ENCODE measurements at places on chromosomes 2 and 18.

- no peak for DNase-seq
Observed at GRCh38 chr2:51472300-51472699, 440.4 kb upstream of the NRXN1 start.

- DNase-seq = no peak
Observed at GRCh38 chr2:106858810-106859209, 27.2 kb downstream of the ST6GAL2 start.

- no peak for DNase-seq
Observed at GRCh38 chr2:216557413-216557812, 58.8 kb downstream of the RPL37A start.

DNA sequence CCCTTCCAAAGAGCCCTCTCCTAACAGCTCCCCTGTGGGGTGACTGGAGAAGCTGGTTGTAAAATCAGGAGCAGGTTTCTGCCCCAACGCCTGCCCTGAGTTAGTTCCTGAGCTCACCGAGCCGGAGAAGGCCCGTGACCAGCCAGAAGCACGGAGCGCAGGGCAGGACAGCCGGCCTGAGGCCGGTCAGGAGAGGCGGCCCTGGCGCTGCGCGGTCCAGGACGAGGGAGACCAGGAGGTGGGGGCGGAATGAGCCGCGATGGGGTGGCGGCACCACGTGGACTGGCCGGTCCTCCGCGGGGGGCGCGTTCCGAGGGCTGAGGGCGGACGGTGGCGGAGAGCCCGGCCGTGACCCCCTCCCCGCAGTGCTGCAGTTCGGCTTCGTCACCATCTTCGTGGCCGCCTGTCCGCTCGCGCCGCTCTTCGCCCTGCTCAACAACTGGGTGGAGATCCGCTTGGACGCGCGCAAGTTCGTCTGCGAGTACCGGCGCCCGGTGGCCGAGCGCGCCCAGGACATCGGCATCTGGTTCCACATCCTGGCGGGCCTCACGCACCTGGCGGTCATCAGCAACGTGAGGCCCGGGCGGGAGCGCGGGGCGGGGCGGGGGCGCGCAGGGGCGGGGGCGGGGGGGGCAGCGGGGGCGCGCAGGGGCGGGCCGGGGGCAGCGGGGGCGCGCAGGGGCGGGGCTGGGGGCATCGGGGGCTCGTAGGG lies 29.0 kb downstream of the ANO7 start:
- peak; percentile 95 for DNase-seq

DNA sequence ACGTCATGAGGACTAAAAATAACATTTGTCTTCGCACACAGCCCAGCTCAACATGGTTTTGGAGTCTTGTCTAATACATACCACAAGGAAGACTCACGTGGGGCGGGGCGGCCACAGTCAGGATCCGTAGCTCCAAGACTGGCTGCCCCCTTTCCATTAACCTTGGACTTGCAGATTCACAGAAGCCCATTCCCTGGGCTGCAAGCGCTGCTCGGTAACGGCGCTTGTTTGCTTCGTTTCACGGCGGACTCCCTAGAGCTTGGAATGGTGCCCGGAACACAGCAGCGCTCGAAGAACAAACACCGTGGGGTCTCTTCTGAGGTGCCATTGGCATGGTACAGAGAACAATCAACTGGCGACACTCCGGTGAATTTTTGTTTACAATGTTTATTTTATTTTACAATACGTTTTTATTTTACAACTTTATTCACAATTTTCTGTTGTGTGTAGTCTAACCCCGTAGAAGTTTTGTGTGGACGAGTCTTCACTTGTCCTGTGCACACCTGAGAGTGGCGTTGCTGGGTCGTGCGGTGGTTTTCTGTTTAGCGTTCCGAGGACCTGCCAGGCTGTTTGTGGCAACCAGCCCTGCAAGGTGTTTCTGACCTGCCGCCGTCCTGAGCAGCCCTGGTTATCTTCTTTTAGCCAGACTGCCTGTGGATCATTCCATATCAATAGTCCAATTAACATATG lies 126.5 kb downstream of the GALR1 start:
- DNase-seq = no peak

DNA sequence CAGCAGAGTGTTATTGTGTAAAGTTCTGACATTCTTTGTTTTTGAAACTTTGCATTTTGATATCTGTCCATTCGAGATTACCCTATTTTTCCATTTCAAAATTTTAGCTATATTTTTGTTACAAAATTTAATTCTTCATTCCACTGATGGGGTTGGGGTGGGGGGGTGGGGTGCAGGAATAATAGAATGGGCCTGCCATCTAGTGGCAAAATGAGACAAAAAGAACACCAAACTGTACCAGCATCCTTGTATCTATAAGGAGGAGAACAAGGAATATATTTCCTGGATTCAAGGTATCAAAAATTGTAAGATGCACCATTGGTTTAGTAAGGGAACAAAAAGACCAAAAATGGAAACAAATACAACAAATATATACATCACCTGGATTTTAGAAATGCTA lies 27.9 kb upstream of the TTR start:
- peak; percentile 21 for DNase-seq

- DNase-seq = no peak
Observed at GRCh38 chr18:79775441-79776221, 22.1 kb upstream of the KCNG2 start.

DNA sequence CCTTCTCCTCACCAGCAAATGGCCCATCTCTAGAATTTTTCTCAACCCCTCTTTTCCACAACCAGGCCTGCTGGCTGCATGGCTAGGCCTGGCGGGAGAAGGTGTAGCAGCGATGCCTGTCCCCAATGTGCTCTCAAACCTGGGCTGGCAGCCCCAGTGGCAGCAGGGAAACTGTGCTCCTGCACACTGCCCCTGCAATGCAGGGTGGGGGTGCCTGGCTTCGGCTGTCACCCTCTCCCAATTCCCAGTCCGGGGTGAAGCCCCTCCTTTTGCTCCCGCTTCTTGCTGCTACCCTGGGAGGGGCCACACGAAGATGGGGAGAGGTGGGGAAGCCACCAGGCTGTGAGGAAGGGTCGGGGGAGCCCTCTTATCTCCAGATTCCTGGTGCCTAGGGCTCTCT lies 36.1 kb upstream of the OTOF start:
- no peak for DNase-seq

DNA sequence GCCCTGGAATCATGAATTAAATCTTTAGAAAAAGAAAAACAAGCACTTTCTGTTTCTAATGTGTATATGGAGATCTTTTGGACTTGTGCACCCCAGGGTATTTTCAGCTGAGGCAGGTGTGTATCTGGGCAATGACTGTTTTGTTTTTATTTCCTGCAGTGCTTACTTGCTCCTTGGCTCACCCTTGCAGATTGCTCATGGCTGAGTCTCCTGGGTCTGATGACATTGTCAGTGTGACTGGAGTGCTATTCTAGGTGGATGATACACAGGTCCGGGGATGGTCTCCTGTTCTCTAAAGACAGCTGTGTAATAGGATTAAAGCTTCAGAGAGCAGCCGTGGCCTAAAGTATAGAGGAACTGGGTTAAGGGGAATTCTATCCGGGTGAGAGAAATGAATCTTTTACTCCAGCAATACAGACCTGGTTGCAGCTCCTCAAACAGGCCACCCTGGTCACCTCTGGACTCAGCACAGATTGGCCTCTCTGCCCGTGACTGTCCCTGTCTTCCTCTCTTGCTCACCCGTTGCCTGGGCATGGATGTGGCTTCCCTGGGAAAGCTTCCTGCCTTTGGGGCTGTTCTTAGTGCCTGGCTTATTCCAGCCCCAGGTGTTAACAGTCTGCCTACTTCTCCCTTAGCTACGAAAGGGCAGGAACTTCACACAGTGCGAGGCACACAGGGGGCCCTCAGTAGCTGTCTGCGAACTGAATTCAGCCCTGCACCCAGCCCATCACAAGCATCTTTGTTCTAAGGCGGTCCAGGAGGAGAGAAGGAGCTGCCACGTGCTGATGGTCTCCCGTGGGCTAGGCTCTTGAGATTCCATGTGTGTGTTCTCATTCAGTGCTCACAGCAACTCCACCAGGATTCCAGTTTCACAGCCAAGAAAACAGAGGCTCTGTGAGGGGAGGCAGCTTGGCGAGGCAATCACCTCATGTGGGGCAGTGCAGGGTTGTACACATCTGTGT lies 84.3 kb downstream of the ACOXL start:
- DNase-seq = no peak

GRCh38 chr18:57930476-57930875 lies 113.5 kb upstream of the NEDD4L start:
- no peak for DNase-seq

GRCh38 chr2:111019381-111019780 lies 101.3 kb upstream of the BCL2L11 start:
- no peak for DNase-seq

GRCh38 chr2:234620018-234620417 lies 123.1 kb upstream of the ARL4C start:
- no peak for DNase-seq

GRCh38 chr2:184304006-184304405 lies 294.3 kb upstream of the ZNF804A start:
- no peak for DNase-seq

DNA sequence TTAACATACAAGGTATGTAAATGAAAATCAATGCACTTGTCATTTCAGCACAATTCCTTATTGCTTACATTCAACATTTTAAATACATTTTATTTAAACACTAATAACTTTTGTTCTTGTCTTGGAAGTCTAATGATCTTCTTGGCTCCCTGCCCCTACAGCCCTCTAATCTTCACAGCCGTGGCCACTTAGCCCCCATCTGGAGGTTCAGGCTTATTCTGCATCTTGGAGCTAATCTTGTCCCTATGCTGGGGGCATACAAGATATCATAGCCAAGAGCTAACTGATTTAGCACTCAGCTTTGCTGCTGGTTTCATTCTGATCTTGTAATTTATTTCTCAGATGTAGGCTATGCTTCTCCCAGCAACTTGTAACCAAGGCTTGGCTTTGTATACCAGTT lies 140.8 kb downstream of the TMEFF2 start:
- DNase-seq = no peak

- no peak for DNase-seq
Observed at GRCh38 chr2:146041274-146041910, 1521.5 kb upstream of the ZEB2 start.

DNA sequence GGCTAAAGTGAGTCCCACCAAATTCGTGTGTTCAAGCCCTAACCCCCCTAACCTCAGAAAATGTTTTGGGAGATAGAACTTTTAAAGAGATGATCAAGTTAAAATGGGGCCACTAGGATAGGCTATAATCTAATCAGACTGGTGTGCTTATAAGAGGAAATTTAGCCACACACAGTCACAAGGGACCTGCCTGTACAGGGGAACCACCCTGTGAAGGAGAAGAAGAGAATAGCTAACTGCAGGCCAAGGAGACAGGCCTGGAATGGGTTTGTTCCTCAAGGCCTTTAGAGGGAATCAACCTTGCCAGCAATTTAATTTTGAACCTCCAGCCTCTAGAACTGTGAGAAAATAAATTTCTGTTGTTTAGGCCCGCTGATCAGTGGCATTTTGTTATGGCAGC lies 36.0 kb upstream of the TANK start:
- no peak for DNase-seq

GRCh38 chr2:193966590-193966989 lies 1690.4 kb upstream of the SLC39A10 start:
- no peak for DNase-seq

GRCh38 chr18:44946529-44947113 lies 265.9 kb downstream of the SETBP1 start:
- no peak for DNase-seq

DNA sequence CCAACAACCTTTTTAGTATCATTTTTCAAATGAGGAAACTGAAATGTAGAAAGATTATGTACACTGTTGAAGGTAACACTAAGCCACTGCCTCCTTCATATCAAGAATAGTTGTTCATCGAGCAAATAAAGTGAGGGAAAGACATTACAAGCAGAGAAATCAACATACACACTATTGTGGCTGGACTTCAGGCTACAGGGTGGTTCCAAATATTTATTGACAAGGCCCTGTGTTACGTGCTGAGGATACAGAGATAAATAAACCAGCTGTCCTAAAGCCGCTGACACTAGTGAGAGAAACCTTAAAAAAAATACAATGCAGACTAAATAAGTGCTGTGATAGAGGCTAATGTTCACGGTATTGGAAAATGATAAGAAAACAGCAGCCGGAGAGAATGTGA lies 1.9 kb upstream of the LNPK start:
- no peak for DNase-seq

GRCh38 chr2:29659178-29659577 lies 262.2 kb downstream of the ALK start:
- DNase-seq = no peak

Measured in 8988T (cell line).